MM.1S (cell line): ENCODE measurements at places on chromosomes 12 and 14.

- DNase-seq, result no peak
Observed at GRCh38 chr12:57770734-57771133, 1.2 kb downstream of the METTL1 start.

- DNase-seq, result no peak
Observed at GRCh38 chr12:10968765-10969456, 17.8 kb downstream of the TAS2R50 start.

- no peak for DNase-seq
Observed at GRCh38 chr12:106633451-106633823, 50.6 kb downstream of the RFX4 start.

DNA sequence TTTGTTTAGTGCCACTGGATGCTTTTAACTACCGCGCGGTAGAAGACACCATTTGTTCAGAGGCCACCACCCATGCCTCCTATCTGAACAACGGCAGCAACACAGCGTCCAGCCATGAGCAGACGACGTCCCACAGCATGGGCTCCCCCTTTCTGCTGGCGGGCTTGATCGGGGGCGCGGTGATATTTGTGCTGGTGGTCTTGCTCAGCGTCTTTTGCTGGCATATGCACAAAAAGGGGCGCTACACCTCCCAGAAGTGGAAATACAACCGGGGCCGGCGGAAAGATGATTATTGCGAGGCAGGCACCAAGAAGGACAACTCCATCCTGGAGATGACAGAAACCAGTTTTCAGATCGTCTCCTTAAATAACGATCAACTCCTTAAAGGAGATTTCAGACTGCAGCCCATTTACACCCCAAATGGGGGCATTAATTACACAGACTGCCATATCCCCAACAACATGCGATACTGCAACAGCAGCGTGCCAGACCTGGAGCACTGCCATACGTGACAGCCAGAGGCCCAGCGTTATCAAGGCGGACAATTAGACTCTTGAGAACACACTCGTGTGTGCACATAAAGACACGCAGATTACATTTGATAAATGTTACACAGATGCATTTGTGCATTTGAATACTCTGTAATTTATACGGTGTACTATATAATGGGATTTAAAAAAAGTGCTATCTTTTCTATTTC lies 93.2 kb downstream of the FLRT2 start:
- no peak for DNase-seq

DNA sequence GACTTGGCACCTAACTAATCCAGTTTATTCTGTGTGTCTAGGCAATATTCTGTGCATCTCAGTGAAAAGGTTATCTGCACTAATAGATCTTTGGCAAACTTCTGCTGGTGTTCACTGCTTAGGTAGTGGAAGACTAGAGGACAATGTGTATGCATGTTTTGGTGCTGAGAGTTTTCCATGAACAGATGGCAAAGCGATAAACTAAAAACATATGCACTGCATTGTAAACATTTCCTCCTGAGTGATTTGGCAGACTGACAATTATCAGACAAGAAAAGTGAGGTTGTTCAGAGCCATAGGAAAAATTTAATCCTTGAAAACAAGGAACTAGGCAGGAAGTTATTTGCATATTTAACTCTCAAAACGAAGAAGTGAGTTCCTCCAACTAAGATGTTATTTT lies 400.4 kb downstream of the ATP23 start:
- no peak for DNase-seq

GRCh38 chr12:18145924-18146323 lies 55.9 kb upstream of the RERGL start:
- DNase-seq, result no peak

DNA sequence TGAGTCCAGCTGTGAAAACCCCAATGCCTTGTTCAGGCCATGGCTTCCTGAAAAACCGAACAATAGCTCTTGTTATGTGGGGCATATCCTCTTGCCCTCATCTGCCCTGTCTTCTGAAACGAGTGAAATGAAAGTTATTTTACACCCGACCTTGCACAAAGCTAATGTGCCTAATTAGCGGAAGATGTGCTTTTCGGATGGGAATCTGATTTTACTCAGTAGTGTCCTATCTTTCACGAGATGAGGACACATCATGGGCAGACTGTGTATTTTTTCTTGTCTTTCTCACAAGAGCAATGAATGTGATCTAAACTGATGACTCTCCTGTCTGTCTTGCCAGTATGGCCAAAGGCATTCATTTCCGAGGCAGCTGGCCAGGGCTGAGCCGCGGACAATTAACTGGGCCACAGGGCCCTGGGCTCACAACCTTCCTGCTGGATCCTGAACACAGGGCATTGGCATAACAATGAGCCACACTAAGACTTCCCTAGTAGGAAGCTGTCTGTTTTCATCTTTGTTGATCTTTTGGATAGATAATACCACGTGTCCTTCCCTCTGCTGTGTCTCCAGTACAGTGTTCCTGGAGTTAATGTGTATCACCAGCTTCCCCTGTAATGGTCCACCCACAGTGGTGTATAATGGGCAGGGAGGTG lies 86.0 kb upstream of the HIF1A start:
- DNase-seq, result no peak

DNA sequence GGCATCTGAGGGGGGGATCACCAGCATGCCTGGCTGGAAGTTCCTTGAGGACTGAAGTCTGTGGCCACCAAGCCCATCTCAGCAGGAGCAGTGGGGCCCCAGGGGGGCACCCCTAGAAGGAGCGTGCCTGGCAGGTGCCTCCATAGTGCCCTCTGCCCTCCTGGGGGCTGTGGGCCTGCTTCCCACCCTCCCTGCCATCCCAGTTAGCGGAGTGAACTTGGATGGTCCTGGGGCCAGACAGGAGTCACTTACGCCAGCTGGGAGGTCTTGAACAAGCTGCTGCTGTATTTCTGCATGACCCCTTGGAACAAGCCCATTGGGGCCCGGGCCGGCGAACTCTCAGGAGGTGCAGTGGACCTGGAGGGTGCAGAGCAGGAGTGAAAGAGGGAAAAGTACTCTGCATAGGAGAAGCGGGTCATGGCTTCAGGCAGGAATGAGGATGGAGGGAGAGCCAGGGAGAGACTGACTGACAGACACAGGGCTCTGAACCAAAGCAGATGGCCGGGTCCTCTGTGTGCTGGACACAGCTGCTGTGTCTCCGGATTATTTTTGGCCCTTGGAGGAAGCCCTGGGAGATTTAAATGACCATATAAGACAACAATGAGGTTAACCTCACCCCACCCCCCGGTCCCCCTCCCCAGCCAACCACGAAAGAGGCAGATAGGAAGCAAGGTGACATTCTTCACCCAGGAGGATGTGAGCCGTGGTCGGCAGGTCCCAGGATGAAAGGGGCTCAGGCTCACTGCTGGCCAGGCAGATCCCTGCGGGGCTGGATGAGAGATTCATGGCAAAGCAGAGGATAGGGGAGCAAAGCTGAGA lies 19.6 kb downstream of the ASB2 start:
- no peak for DNase-seq

GRCh38 chr12:52227606-52228166 lies 5.4 kb upstream of the KRT7 start:
- DNase-seq, result no peak

GRCh38 chr14:54251356-54251755 lies 145.5 kb upstream of the CDKN3 start:
- no peak for DNase-seq

DNA sequence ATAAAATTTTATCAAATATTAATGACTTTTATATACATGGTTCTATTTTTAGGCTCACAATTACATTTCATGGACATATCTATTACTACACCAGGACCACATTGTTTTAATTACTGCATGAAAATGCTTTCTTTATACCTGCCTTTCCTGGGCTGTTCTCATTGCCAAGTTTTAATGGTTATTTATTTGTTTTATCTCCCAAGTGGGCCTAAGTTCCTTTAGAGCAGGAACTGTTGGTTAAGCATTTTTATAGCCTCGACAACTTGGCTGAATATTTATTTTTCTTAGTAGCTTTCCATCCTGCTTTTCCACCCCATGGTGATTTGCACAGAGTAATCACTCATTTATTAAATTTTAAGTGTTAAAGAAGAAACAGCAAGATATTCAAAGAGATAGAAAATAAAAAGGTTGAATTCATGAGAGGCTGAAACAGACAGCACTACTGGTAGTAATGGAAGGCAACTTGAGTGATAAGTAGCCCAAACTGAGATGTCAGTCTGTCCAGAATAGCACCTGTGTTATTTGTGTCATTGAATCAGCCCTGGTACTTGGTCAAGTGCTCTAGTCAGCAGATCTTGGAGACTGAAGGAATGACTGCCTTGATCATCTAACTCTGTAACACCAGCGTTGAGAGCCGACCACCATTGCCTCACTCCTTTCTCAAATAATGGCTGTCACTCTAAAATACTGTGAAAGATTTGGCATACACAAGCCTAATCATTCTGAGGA lies 119.1 kb upstream of the EGLN3 start:
- DNase-seq, result no peak
